SW 1271 (cell line): ENCODE measurements at places on chromosomes 2 and 18.

DNA sequence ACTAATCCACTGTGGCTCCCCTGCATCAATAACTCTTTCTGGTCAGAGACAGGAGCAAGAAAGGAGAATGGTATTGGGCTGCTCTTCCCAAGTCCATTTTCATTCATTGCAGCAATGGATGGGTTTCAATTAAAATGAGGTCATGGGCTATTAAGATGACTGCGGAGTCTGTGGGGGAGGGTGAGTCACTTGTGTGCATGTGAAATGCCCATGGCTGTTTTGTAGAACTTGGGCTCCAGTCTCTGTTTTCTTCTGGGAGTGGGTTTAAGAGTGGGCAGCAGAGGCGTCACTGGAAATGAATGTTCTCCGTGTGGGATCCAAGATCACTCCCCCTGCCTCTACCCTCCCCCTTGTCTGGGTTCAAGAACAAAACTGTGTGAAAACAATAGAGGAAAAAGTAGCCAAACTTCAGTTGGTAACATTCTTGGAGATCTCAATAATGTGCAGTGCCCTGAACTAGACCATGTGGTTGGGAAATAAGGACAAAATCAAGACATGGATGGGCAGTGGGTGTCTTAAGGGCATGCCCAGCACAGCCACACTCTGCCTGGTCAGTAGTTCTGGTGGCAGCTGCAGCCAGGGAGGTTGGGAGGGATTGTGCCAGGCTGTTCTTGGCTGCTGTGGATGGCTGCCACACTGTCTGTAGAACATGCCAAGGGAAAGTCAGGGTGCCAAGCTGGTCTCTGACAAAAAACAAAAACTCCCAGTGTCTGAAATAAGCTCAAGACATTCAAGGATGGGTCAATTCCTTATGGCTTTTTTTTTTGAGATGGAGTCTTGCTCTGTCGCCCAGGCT lies 68.2 kb upstream of the CXCR4 start:
- no peak for DNase-seq

- no peak for DNase-seq
Measured at GRCh38 chr2:119849838-119850565, 90.3 kb downstream of the PTPN4 start.

DNA sequence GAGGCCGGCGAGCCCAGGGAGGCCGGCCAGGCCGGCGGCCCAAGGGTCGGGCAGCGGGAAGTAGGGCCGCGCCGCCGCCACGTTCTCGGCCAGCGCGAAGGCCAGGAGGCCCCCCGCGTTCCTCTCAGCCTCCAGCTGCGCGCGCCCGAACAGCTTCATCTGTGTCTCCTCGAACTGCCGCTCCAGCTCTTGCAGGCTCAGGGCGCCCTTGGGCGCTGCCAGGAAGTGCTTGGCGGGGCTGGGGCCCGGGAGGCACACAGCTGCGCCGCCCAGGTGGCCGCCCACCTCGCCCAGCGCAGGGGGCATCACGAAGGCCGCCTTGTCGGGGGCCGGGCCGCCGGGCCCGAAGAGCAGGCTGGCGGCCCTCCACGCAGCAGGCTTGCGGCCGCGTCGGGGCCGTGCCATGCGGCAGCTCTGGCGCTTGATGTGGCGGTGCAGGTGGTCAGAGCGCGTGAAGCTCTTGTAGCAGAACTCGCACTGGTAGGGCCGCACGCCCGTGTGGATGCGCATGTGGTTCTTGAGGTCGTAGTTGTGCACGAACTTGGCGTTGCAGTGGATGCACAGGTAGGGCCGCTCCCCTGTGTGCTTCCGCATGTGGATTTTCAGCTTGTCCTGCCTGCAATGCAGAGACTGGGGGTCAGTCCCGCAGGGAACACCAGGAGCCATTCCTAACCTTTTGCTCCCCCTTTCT lies 99.0 kb upstream of the SMAD2 start:
- no peak for DNase-seq

DNA sequence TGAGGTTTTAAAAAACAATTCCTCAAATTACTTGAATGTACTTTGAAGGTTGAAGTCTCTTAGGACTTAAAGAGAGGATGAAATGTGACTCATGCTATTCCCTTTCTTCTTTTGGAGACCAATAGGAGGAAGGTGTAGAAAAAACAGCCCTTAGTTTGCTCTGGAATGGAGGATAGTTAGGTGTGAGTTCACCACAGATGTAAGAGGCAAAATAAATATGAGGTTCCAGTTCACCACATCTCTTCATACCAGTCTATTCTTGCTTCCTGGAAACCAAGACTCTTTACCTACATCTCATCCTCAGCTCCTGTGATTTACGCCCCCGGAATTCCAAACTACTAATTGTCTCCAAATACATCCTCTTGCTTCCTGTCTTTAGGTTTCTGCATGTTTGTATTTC lies 77.5 kb upstream of the TTC21B start:
- no peak for DNase-seq

GRCh38 chr2:184628051-184628450 lies 29.7 kb downstream of the ZNF804A start:
- no peak for DNase-seq

- no peak for DNase-seq
Measured at GRCh38 chr2:11270891-11271290, 73.5 kb downstream of the ROCK2 start.

DNA sequence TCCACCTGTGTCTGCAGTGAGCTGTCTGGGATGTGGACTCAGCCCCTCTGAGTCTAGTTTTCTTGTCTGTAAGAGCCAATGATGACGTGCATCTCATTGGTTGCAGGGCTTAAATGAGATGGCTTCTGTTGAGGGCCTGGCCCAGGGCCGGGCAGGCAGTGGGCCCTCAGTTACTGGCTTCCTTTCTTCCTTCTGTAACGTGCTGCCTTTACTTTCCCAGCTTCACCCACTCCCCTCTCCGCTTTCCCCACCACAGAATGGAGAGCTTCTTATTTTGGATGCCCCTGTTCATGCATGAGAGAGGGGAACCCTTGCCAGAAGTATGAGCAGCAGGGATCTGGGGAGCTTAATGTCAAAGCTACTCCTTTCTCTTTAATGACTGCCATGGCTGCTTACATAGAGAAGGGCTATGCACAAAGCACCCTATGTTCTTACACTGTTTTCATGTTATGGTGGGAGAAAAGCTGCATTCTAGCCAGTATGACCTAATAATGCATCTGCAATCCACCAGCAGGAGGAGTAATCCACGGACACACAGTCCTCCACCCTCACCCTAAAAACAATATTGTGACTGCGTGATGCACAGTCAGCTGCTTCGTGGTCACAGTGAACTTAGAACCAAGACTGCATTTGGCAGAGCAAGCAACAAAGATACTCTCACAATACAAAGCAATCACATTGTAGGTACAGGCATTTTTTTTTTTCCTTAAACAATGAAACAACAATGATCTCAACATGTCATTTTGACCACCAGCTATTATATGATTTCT lies 37.2 kb downstream of the CREG2 start:
- DNase-seq, result no peak

DNA sequence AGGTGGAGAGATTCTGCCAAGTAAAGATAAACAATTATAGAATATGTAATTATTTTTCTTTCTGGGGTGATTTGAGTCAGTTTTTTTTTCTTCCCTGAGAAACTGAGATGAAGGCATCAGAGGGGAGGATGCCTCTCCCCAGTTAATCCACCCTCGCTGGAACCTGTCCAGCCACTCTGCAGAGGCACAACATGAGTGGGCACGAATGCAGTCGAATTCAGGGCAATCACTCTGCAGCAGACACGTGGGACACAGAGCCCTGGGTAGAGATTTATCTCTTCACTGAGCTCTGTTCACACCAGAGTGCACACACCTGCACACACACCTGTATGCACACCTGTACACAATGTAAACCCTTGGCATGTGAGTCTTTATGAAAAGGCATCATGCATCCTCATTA lies 154.2 kb downstream of the DCDC2C start:
- no peak for DNase-seq

GRCh38 chr2:141652308-141652707 lies 478.5 kb downstream of the LRP1B start:
- DNase-seq, result no peak

- no peak for DNase-seq
Measured at GRCh38 chr2:79375817-79376216, 137.0 kb upstream of the CTNNA2 start.

- no peak for DNase-seq
Measured at GRCh38 chr2:76759634-76760366, 762.4 kb downstream of the LRRTM4 start.

- DNase-seq, result no peak
Measured at GRCh38 chr18:27956001-27956640, 220.8 kb downstream of the CDH2 start.

- no peak for DNase-seq
Measured at GRCh38 chr2:200199005-200199404, 107.5 kb upstream of the SPATS2L start.

DNA sequence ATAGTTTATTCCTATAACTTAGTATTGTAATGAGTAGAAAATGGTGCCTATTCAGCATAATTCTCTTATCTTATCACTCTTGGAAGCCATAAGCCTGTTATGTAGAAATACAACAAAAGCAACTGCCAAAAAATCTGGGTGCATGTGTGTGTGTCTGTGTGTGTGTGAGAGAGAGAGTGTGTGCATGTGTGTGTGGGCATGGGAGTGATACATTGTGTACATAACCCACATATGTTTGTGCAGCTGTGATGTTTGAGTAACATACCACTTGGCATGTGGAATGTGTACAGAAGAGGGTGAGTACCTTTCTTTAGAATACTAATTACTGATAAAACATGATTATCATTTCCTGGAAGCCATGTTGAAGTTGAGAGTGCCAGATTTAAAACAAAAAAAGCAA lies 642.3 kb upstream of the SYT4 start:
- DNase-seq, result no peak

- no peak for DNase-seq
Measured at GRCh38 chr18:54916507-54916906, 42.8 kb downstream of the CCDC68 start.

GRCh38 chr2:186309901-186310300 lies 176.2 kb upstream of the ZC3H15 start:
- DNase-seq, result no peak

GRCh38 chr2:177929662-177930522 lies 142.7 kb downstream of the PDE11A start:
- DNase-seq, result no peak

- no peak for DNase-seq
Measured at GRCh38 chr2:159078443-159078842, 110.0 kb downstream of the TANC1 start.

- DNase-seq, result peak; percentile 13
Measured at GRCh38 chr2:86221066-86221684, 21.9 kb downstream of the MRPL35 start.

GRCh38 chr2:233325256-233325655 lies 17.6 kb downstream of the SAG start:
- no peak for DNase-seq

DNA sequence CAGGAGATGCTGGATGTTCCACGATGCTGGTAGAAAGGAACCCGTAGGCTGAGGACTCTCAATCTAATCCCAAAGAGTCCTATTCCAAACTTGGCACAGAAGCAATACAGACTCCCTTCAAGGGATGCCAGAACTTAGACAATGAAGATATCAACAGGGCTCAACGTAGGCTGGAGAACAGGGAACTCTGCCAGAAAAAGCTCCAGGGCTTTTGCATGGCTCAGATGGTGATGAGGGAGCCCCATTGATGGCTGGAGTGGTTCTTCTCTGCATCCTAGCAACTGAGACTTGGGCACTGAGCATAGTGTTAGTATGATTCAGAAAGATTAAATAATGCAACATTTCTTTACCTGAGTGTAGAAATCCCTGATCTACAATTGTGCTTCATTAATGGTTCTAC lies 117.2 kb upstream of the NCK2 start:
- no peak for DNase-seq

DNA sequence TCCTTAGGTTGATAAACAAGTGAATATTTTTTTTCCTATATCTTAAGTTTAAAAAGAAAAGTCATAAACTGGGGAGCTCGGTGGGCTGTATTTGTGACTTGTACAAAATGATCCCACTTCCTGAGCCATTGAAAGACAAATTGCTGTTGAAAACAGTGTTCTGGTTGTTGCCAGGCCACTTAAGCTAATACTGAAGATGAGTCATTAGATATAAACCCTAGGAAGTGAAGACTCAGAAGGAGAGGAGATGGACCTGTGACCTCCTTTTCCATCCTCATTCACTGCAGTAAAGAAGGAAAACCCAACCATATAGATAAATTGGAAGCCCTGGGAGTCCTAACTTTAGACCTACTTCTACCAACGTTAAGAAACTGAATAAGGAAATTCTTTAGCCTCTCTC lies 46.2 kb upstream of the SERPINE2 start:
- peak; percentile 59 for DNase-seq

DNA sequence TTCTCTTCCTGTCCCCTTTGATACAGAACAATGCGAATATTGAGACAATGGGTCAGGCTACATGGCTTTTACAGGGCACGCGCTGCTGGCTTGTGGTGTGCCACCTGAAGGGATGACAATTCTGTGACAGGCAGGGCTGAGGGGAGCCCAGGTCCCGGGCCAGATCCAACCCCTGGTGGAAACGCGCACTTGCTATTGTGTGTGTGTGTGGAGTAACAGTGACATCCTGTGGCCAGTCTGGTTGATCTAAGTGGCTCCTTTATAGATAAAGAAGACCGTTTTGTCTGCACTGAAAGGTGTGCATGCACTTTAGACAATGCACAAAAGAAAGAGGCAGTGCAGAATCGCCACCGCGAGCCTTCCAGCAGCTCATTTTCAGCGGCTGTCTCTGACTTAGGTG lies 273.6 kb downstream of the HRH4 start:
- DNase-seq, result no peak

DNA sequence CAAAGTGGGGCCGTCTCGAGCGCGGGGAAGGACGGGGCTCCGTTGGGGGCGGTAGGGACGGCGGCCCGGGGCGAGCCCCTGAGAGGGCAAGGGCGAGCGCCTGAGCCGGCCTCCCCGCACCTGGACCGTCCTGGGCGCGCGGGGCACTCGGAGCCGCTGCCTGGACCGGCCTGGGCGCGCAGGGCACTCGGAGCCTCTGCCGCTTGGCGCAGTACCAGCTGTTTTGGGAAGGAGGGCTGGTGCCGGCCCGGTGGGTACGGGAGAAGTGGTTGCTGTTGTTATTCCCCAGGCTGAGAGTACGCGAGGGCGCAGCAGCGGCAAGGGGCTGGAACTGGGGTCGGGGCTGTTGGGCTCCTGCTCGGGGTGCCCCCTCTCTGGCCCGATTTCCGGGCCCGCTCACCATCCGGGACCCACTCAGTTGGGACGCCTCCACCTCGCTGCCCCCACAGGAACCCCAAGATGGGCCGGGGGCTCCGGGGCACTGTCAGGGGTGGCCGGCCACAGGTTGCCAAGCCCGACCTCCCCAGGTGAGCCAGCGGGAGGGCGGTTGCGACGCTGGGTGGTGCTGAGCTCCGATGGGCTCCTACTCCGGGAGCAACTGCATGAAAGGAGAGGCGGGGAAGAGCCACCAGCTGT lies 579 bp downstream of the ARHGEF4 start:
- DNase-seq, result no peak

DNA sequence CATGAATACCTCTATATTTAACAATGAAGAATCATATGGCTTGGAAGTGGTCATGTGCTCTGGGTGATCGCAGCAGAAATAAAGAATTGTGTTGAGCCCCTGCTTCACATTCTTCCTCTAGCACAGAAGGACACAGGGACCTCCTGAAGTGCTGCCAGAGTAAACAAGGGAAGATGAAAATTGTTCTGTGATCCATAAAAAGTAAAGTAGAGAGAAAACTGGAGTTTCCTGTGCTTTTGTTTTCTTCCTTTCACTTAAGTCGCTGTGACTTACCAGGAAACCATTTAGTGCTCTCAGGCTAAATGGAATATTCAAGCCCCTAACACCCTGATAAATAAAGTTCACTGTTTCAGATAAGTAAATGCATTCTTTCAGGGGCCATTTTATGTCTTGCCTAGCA lies 1173.6 kb upstream of the CHAC2 start:
- DNase-seq, result no peak
